GM06990 (cell line): ENCODE measurements at places on chromosomes 6 and 20.

GRCh38 chr6:24931296-24931695 is 4.5 kb downstream of the RIPOR2 start:
- DNase-seq: no peak

GRCh38 chr20:23125625-23126191 is 39.6 kb upstream of the CD93 start:
- DNase-seq: no peak

DNA sequence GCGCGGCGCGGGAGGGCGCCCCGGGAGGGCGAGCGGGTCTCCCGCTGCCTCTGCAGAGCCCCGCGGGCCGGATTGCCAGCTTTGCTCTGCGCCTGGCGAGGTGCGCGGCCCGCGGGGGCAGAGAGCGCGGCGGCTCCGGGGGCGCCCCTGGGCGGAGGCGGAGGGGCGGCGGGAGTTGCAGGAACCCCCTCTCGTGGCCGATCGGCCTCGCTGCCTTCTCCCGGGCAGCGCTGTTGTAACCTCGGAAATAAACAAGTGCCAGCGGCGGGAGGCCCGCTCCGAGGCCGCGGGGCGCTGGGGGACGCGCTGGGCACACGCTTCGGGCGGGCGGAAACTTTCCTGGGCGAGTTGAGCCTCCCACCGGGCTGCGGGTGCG is 1.2 kb downstream of the CDH4 start:
- DNase-seq: no peak

- DNase-seq: no peak
These were observed 70.8 kb upstream of the CD93 start for GRCh38 chr20:23156842-23157423.

- no peak for DNase-seq
These were observed 216.7 kb upstream of the SLC35B3 start for GRCh38 chr6:8651998-8652397.

GRCh38 chr6:71324194-71324785 is 35.7 kb downstream of the OGFRL1 start:
- DNase-seq: no peak

- DNase-seq: no peak
These were observed 55.6 kb downstream of the SLX4IP start for GRCh38 chr20:10490706-10491105.

GRCh38 chr6:112253841-112254816 is at the start of gene LAMA4:
Gene LAMA4, minus strand, starts transcription at chr6:112254567. Its CDS starts 417 bp downstream, at chr6:112254150.
- peak; percentile 10 for DNase-seq

DNA sequence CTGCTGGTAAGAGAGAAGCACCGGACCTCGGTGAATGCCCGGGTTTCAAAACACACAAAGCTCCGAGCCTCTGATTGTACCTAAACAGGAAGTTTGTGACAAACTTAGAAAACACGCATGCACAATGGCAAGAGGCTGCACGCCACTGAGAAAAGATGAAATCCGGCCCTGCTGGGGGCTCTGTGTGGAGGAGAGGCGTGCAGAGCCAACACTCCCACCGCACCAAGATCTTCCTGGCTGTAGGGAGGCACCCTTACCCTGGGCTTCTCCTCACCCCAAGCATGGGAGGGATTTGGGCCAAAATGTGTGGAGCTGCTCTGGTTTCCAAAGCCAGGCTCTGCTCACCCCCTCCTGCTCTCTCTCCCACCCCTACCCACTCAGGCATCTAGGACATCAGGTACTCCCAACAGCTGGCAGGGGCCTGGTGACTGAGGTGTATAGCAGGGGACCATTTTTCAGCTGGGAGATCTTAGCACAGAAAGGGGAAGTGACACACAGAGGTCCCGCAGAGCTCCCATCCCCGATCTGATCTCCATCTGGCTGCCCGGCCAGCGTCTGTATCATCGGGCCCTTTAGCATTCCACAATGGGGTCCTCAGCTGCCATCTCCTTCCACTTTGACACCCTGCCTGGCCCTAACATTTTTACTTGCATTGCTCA is 84.2 kb downstream of the TRERF1 start:
- DNase-seq: peak; percentile 80

DNA sequence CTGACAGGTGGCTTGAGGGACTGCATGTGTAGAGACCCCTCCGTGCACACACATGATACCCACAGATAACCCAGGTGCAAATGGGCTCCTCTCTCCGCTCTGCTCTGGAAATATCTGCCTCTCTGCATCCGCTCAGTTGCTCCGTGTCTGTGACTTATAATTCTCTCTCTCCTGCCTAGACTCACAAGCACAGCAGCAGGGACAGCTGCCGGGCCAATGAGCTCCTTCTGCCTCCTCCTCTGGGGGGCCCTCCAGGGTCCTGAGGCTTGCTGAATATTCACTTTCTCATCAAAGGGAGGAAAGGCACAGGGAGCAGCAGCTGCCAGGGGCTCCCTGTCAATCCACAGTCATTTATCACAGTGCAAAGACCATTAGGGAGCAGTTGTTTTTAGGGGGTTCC is 24.1 kb downstream of the LRFN2 start:
- DNase-seq: no peak
